ENCODE measurements at places on chromosomes 16 and 17.

DNA sequence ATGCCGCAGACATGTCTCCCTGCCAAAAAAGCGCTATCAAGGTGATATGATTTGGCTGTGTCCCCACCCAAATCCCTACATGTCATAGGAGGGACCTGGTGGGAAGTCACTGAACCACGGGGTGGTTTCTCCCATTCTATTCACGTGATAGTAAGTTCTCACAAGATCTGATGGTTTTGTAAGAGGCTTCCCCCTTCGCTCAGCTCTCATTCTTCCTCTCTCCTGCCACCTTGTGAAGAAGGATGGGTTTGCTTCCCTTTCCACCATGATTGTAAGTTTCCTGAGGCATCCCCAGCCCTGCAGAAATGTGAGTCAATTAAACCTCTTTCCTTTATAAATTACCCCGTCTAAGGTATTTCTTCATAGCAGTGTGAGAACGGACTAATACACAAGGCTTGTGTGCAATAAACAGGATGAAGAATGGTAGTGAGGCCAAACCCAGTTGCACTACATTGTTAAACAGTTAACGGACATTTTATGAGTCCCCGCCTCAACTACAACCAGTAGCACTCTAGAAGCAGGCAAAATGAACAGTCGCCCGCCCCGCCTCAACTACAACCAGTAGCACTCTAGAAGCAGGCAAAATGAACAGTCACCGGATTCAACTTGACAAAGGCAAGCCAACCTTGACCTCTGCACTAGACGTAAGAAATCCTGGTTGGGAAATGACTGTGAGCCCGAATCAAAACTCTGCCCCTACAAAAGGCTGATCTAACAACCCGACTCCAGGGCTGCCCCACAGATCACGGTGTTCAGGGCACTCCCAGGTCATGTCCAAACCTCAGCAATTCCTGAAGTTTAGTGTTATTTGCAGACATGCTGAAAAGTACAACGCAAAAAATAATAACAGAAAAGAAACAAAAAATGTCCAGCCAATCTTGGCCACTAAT is 26.3 kb downstream of the VPS53 start:
- no peak for DNase-seq

GRCh38 chr17:4444782-4445473 is 11.2 kb downstream of the SPNS3 start:
- DNase-seq, result no peak

- DNase-seq, result no peak
Observed at GRCh38 chr16:23274968-23275367, 27.1 kb upstream of the SCNN1B start.

- DNase-seq, result no peak
Observed at GRCh38 chr17:38898291-38898679, 27.1 kb upstream of the LASP1NB start.

DNA sequence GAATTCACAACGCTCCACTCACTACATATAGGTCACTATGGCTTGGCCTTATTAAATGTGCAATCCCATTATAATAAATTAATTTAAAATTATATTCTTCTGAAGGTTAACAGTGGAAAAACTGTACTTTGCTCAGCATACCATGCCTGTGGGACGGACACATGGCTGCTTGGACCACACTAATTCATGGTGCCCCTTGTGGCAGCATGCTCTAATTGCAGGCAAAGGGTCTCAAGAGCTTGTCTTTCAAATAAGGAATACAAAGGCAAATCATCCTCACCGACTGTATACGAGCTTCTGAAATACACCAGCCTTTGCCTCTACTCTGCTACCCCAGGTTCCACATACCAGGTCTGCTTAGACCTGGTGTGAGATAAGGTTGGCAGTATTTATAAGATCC is 11.7 kb downstream of the SMPD3 start:
- no peak for DNase-seq

DNA sequence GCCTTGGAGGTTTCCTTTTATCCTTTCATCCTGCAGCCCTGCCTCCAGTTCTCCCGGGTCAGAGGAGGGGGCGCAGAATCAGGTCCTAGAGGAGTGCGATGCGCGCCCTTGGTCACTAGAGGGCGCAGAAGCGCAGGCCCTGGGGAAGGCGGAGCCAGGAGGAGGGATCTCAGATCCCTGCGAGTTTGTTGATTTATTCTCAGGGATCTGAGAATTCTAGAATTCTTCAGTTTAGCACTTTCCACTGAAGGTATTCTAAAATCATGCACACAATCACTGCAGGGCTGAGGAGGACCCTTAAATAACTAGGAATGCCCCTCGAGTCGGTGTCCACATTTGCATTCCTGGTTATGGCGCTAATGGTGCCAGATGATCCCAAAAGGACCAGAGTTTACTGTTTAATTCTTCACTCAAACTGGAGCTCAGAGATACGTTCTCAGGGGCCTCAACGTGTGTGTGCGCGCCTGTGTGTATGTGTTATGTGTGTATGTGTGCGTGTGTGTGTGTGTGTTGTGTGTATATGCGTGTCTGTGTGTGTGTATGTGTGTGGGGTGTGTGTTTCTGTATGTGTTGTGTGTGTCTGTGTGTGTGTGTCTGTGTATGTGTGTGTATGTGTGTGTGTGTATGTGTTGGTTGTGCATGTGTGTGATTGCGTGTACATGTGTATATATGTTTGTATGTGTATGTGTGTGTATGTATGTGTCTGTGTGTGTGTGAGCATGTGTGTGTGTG is 6.9 kb upstream of the ELAC2 start:
- peak; percentile 78 for DNase-seq

DNA sequence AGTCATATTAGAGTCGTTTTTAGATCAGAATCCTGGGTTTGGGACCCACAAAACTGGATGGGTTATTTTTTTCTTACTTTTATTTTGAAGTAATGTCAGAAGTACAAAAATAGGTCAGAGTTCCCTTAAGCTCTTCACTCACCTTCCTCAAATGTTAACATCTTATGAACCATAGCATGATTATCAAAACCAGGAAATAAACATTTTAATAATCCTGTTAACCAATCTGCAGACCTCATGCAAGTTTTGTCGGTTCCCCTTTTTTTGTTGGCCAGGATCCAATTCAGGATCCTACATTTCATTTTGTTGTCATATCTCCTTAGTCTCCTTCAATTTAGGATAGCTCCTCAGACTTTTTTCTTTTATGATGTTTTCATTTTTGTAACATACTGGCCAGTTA is 162.0 kb downstream of the CHD9 start:
- no peak for DNase-seq

DNA sequence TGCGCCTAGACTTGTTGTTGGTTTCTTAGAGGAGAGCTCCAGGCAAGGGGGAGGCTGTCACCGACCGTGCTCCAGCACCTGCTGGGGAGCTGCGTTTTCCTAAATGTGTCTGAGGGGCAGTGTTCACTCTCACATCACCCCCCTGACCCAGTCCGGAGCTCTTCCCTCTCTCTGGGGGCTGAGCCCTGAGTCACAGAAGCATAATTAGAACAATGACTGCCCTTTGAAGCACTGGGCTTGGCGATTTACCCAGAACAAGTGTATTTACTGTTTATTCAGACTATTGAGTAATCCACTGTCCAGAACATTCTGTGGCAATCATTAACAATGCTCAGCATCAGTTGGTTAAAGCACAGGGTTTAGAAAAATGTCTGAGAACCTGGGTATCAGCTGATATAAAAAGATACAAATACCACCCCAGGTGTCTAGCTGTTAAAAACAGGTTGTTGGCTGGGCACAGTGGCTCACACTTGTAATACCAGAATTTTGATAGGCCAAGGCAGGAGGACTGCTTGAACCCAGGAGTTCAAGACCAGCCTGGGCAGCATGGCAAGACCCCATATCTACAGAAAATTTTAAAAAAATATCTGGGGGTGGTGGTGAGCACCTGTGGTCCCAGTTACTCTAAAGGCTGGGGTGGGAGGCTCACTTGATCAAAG is 8.1 kb downstream of the CES4A start:
- no peak for DNase-seq

GRCh38 chr17:15436473-15437302 is 30.7 kb downstream of the CDRT4 start:
- DNase-seq, result no peak

- no peak for DNase-seq
Observed at GRCh38 chr16:57017251-57017650, 27.9 kb downstream of the NLRC5 start.

GRCh38 chr16:55964923-55965475 is 89.8 kb upstream of the CES5A start:
- DNase-seq, result no peak

DNA sequence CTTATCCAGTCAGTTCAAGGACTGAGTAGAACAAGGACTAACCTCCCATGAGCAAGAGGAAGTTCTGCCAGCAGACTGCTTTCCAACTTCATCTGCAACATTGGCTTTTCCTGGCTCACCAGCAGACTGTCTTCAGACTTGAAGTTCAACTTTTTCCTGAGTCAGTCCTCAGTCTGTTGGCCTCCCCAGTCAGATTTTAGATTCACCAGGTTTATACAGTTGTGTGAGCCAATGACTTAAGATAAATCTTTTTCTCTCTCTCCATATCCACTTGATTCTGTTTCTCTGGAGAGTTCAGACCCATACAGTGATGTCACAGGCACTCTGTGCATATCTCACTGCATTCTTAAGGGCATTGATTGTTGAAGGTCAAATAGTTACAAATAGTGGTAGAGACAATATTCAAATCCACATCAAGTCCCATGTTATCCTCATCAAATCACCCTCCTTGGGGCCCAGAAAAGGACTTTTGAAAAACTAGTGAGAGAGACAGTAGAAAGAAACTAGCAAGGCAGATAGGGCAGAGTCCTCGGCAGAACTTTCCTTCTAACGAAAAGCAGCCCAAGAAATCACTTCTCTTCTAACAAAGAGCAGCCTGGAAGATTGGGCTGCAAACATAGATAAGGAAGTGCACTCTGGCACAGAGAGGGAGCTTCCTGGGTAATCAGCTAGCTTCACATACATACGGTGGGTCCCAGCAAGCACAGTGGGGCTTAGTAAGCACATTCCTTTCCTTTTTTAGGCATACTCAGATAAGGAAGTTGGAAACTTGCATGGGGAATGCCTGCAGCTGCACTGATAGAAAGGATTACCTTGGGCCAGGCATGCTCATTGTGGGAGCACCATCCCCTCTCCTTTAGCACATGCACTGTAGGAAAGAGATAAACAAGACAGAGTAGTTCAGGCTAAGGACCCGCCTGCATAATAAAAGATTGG is 132.3 kb upstream of the FAM20A start:
- DNase-seq, result no peak

GRCh38 chr16:2235695-2236336 is 428 bp upstream of the DNASE1L2 start:
- no peak for DNase-seq

DNA sequence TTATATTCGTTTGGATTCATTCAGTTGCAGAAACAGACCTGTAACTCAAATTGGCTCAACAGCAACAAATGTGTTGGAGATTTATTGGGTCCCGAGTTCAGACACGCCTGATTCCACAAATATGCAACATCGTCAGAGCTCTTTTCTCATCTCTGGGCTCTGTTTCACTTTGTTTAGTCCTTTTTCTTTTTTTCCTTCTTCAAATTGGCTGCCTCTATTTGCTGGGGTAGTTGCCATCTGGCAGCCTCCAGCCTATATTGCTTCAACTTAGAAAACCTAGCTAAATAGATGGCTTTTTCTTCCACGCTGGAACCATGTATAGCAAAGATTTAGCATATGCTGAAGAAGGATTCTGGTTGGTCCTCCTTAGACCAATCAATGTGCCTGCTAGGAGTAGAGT is 398.5 kb downstream of the RBFOX1 start:
- no peak for DNase-seq

- no peak for DNase-seq
Observed at GRCh38 chr17:48630009-48630924, 4.1 kb upstream of the HOXB9 start.

DNA sequence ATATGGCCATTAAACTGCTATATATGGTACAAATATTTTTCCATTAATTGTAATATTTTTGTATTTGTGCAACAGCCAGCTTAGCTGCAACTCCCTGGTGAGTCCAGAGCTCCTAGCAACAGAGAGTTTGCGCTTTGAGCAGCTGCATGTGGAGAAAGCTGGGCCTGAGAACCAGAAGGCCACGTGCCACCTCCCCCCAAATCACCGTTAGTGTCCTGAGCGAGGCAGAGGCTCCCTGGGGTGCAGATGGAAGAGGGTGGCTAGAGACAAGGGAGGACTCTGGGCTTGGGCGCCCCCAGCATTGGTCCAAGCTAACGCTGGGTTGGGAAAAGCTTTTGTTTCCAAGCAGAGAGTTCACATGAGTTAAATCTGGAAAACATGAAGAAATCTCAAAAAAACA is 41.6 kb downstream of the HSBP1 start:
- DNase-seq, result no peak

- no peak for DNase-seq
Observed at GRCh38 chr16:68445458-68445857, 2.9 kb downstream of the SMPD3 start.

DNA sequence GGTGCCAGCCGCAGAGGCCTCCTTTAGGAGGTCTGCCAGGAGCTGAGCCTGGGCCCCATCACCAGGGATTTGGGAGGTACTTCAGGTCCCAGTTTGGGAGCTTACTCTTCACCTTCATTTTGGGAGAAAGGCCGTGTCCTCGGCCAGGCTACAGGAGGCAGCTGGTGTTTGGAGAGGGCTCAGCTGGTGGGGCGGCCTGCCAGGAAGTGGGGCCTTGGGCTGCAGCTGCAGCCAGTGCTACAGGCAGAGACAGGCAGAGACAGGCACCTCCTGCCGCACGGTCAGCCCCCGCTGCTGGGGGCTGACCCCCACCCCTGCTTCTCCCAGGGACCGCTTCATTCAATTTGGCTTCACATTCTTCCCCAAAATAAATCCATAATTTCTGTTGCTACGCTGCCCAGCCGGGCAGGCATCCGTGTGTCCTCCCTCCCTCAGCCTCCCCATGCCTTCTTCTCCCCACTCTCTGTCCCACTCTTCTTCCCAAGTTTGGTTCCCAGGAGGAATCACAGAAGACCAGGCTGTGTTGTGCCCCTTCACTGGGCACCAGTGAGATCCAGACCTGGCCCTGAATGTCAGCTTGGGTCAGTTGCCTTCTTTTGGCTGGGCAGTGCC is 6.1 kb downstream of the TMEM235 start:
- no peak for DNase-seq

GRCh38 chr17:29615492-29616299 is 7.0 kb downstream of the CORO6 start:
- peak; percentile 90 for DNase-seq

GRCh38 chr17:79808763-79809529 is 12.1 kb upstream of the CBX8 start:
- no peak for DNase-seq

DNA sequence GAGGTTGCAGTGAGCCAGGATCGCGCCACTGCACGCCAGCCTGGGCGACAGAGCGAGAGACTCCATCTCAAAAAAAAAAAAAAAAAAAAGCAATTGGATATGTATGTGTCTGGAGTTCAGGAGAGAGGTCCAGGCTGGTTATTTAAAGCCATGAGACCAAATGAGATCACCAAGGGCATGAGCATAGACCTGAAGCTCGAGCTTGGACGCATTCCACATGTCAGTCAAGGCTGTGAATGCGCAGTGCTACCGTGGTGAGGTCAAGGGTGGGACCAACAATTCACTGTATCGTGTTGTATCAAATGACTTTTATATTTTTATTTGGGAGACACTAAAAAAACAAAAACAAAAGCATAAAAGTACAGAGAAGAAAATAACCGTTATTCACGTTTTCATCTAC is 29.1 kb upstream of the SPNS2 start:
- no peak for DNase-seq
